ENCODE measurements at places on chromosomes 2 and 18.

GRCh38 chr2:158890296-158890905 is 78.0 kb upstream of the TANC1 start:
- no peak for DNase-seq

- no peak for DNase-seq
These were observed 21.5 kb upstream of the BIN1 start for GRCh38 chr2:127128445-127128904.

DNA sequence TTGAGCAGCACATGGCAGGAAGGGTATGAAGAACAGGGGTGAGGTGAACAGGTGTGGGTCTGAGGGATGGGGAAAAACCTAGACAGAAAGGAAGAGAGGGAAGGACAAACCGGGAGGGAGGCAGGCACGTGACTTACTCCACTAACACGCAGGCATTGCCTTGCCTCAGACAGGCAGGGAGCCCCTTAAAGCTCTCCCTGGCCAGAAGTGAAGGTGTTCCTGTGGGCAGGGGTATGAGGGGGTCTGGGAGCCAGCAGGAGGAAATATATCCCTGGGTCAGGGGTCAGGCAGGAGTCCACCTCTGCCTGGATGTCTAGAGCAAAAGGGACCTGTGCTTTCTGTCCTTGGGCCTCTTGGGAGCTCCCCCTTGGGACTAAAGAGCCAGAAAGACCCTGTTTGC is 135.3 kb upstream of the EPAS1 start:
- DNase-seq, result no peak

GRCh38 chr18:22499421-22499820 is 81.7 kb upstream of the CTAGE1 start:
- DNase-seq, result no peak

GRCh38 chr2:157523270-157524247 is 79.7 kb upstream of the CYTIP start:
- no peak for DNase-seq

- DNase-seq, result no peak
These were observed 72.8 kb upstream of the LDLRAD4 start for GRCh38 chr18:13145636-13146190.

DNA sequence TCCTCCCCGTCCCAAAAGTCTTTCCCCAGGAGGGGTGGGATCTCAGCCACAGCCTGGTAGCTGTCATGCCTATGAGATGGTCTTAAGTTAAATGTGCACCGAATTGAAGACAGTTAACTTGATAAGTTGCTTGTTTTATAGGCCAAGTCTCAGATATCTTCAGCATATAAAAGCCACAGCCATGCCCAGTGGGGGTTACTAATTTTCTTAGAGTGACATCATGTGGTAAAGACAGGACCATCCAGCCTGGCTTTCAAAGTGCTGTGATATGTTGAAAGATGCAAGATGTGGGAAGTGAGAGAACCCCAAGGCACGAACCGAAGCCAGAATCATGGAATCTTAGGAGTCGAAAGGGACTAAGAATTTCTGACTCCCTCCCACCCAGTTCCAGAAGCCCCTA is 42.1 kb upstream of the FAM124B start:
- DNase-seq, result no peak

DNA sequence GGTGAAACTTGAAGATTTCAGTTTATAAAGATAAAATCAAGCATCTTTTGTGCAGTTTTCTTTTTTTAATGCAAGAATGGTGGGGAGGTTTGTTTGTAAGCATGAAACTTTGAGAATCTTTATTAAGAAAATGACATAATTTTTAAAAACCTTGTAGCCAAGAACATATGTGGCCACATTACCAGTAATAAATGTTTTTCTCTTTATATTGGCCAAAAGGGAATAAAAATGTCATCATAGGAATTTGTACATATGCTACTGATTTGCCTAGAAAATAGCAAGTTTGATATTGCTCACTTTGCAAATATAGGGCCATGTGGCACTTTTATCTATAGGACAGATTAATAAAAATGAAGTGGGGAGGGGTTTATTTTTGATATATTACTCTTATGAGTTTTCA is 25.6 kb downstream of the METTL21A start:
- no peak for DNase-seq

DNA sequence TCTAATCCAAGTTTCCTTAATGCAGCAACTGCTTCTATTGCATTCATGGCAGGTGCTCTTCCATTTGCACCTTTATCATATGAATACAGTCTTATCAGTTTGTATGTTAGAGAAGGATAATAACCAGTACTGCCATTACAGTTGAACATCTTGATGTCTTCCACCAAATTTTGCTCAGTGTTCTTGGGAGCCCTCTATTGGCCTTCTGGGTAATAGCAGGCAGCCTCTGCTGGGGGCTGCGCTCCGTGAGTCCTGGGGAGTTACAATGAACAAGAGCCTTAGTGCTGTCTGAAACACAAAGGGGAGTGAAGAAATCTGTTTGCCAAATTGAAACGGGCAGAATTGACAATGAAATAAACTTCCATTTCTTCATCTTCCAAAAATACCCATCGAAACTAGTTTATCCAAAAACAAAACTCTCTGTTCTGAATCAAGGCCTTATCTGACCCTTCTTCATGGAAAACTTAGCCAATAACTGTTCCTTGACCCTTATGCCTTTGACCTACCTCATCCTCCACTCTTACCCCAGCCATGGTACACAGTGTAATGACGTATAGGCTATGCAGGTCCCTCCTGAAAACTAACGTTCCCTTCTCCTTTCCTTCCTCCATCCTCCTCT is 79.9 kb downstream of the ALK start:
- DNase-seq, result no peak

DNA sequence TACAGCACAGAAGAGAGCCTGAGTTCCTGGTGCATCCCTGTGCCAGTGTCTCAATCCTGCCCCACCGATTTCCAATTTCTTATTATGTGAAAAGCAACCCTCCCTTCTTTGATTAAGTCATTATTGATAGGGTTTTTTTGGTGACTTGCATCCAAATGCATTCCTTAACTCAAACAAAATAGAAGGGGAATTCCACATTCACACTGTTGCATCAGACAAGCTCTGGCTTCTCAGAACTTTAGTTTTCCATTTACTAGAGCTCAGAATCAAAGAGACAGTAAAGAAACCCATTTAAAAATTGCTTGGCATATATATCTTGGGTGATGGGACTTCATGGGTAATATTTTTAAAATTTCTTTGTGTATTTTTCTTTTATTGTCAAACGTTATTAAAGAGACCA is 13.8 kb upstream of the TMEM200C start:
- DNase-seq, result no peak

DNA sequence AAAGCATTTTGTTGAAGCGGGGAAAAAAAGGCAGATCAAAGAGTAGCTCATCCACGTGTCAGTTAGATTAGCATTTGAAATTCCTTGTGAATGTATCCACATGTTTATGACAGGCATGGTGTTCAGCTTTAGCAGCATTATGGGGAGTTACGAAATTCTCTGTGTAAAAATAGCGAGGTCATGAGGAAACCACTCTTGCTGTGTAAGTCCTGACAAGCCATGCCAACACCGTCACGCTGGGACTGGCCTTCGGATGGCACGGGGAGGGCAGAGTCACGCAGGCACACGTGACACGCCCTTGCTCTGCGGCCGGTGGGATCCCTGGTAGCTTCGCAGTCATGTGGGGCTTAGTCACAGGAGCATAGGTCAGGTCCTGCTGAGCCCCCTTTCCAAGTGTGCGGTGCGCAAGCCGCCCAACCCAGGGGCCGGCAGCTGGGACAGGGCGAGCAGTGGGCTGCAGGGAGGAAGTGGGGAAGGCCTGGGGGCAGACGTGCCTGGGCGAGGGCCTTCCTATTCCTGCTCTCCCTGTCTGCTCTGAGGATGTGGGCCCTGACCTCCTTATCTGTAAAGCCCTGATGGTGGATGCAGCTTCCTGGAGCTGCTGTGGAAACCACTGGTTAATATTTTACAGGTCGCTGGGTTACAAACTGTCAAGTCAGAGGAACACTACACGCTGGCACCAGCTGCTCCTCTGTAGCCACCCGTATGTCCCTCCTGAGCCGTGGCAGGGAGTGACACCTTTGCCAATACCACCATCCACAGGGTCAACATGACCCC is 18.0 kb downstream of the MBP start:
- DNase-seq, result no peak

DNA sequence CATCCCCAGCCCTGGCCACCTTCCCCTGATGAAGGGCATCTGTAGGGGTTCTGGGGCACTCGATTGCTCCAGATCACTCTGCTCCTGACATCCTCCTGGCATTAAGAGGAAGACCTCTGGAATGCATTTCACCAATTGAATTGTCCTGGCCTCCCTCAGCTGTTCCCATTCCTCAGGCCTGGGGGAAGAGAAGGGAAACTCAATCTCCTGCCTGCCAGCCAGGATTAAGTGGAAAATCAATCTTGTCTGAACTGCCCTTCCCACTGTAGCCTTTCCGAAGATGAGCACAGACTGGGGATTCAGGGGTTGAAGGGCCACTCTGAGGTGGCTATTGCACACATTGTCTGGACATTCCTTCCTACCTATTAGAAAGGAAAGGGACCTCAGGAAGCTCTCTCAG is 99.8 kb downstream of the ALK start:
- no peak for DNase-seq

- no peak for DNase-seq
These were observed 101.3 kb downstream of the CDC42EP3 start for GRCh38 chr2:37569986-37570679.
